ENCODE measurements at places on chromosomes 2 and 18.

- DNase-seq, result no peak
Observed at GRCh38 chr18:51361130-51361860, 163.8 kb upstream of the MEX3C start.

DNA sequence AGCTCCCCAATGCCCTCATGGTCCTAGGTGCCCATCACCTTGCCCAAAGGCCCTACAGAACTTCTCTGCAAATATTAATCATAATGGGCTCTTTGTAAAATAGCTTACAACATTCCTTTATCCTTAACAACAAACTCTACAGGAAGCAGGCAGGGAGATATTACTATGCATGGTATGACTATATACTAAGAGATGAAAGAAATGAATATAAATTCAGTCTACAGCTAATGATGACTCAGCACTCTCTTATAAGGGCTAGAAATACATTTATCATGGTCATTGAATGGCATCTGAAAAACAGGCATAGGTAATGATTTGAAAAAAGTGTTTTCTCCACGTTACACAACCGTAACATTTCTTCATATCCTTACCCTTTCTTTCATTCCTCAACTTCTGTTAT is 254.8 kb upstream of the DSEL start:
- no peak for DNase-seq

DNA sequence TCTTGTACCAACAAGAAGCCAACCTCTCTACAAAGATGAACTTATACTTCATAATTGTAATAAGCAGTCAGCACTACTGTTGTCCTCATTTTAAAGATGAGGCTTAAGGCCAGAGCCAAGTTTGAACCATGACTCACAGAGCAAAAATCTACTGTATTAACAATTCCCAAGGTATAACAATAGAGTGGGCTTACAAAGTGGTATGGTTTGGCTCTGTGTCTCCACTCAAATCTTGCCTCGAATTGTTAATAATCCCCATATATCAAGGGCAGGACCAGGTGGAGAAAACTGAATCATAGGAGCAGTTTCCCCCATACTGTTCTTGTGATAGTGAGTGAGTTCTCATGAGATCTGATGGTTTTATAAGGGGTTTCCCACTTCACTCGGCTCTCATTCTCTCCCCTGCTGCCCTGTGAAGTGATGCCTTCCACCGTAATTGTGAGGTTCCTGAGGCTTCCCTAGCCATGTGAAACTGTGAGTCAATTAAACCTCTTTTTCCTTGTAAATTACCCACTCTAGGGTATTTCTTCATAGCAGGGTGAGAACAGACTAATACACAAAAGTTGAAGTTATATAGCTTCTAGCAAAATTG is 19.5 kb downstream of the MRPL44 start:
- DNase-seq, result no peak

- no peak for DNase-seq
Observed at GRCh38 chr2:54601339-54601738, 122.1 kb upstream of the EML6 start.

DNA sequence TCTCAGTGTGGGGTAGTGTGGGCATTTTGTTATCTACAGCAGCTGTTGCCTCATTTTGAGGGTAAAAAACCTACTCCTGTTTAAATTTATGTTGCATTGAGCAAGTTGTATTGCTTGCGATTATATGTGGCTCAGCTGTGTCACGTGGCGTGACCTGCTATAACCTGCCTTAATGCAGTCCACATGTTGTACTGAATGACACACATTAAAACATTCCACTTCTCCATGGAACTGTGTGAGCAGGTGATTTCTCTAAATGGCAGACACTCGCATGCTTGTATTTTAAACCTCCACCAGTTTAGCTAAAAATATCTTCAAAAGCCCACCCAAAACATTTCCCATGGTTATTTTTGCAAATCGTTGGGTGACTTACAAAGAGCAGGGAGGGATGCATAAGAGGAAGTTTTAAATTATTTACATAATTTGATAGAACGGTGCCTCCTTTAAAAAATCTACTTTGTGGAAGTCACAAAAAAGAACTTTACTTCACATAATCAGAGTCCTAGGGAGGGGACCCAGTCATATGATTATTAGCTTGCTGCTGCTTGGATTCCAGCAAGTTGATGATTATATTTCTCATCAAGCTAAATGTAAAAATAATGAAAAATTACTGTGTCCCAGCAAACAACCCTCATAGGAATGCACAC is 163.3 kb upstream of the ZEB2 start:
- DNase-seq, result no peak

GRCh38 chr2:197399887-197400540 is 34.8 kb downstream of the SF3B1 start:
- no peak for DNase-seq

DNA sequence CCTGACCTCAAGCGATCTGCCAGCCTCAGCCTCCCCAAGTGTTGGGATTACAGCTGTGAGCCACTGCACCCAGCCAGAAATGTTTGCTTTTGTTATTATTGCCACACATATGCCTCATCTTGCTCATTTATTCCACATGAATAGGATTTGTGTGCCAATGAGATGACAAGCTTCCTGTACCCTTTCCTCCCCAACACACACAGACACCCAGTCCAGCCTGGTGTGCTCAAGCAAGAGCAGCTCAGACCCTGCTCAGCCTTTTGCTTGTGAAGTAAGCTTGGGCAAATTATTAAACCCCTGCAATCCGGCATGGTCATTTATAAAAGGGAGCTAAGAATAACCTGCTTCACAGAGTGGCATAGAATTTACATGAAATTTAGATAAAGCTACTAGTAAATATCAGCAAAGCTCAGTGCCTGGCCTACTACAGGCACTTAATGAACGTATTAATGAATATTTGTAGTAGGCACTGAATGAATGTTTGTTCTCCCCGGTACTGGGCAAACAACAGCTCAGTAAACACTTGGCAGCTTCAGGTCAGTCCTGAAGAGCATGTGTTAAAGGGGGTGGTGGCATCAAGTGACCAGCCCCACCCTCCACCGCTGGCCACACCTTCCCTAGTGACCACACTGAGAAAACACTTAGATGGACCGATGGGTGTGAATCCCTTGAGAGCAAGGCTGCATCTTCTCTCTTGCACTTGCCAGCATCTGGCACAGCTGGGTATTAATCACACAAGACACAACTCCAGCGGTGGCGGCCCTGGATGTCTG is 280.2 kb downstream of the SRBD1 start:
- no peak for DNase-seq

- no peak for DNase-seq
Observed at GRCh38 chr2:188452084-188452483, 160.4 kb downstream of the GULP1 start.

GRCh38 chr18:12291690-12292089 is 16.4 kb upstream of the TUBB6 start:
- DNase-seq, result no peak

DNA sequence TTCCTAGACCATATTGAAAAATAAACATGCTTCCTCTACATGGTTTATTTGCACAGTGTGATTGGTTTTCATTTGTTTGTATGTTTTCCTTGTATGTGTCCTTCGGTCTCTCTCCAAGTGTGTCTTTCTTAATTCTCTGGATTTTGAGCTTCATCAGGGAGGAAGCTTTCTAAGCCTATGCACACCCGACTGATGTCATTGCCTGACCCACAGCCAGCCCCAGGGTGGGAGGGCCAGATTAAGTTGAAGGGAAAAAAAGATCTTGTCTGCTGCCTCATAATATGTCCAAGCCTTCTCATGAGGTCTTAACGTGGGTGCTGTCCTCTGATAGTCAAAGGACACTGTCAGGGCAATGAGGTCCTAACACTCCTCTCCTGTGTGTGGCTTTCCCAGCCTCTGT is 115.2 kb downstream of the MARCHF4 start:
- no peak for DNase-seq

DNA sequence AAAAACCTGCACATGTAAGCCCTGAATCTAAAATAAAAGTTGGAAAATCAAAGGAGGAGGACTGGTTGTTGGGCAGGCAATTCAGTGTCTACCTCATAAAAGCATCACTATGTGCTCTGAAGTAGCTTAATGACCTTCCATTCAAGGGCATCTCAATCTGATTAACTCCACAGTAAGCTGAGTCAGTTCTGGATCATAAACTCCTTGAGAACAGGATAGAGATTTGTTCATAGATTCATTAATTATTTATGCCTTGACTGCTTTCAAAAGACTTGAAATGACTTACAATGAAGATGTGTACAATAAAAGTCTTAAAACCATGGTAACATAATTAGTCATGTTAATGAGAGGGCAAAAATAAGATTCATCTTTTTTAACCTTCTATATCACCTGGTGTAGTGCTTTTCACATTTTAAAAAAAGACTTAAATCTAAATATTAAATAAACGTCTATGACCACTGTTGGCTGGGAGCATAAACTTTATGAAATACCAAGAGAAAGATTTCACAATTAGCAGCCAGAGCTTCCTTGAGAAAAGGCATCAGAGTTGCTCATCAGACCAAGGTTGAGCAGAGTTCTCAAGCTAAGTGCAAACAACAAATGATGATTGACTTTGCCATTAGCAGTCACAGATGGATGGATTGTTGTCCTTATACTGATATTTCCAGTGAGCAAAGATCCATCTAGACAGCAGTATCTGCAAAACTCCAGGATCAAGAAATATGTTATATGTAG is 237.3 kb upstream of the THUMPD2 start:
- no peak for DNase-seq

GRCh38 chr2:104321116-104321795 is 532.7 kb upstream of the POU3F3 start:
- DNase-seq, result no peak

GRCh38 chr2:226959418-226959817 is 123.6 kb downstream of the RHBDD1 start:
- no peak for DNase-seq

- DNase-seq, result peak; percentile 55
Observed at GRCh38 chr2:69645031-69645431, 1.5 kb upstream of the AAK1 start.

GRCh38 chr2:159585622-159586021 is 30.7 kb downstream of the BAZ2B start:
- DNase-seq, result no peak

- DNase-seq, result no peak
Observed at GRCh38 chr2:45904267-45904945, 252.9 kb downstream of the PRKCE start.

DNA sequence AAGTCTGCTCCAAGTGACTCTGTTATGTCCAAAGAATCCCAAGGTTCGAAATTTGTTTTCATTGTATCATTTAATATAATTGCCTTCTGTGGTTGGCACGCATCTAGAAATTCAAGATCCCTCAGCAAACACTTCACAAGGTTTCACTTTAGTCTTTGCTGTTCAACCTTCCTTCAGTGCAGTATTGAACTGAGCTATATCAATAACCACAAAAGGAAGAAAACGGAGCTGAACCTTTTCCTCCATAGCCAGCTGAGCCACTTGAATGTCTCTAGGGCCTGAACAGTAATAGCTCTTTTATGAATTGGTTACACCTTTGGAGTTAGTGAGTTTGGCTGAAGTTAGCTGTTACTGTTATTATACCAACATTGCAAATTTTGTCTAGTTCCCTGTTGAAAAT is 357.7 kb upstream of the HNRNPA3 start:
- no peak for DNase-seq

DNA sequence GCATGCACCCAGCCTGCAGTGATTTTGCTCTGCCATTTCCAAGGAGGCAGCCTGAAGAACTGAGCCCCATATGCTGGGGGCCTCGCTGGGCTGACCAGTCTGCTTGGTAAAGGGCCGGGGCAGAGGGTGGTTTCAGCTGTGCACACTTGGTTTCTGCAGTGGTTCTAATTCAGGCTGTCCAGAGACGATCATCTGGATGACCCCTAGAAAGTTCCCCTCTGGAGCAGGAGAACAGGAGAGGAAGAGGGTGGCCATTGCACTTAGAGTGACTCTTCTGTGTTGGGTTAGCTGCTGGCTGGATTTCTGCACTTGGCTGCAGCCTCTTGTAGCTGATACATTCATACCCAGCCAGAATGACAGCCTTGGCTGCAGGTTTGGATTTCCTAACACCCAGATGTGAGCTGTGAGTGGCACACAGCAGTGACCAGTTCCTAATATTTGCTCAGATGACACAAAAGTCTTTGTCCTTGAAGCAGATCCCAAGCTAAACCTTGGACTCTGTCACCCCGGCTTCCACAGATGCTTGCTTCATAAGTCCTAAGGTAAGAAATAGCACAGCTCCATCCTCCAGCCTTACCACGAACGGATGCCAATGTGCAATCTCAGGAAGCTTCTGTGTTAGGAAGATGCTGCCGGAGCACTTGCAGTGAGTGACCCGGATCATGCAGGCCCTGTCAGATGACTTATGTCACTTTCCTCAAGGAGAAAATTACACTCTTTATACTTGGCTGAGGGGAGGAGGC is 105.6 kb downstream of the HNRNPLL start:
- no peak for DNase-seq

DNA sequence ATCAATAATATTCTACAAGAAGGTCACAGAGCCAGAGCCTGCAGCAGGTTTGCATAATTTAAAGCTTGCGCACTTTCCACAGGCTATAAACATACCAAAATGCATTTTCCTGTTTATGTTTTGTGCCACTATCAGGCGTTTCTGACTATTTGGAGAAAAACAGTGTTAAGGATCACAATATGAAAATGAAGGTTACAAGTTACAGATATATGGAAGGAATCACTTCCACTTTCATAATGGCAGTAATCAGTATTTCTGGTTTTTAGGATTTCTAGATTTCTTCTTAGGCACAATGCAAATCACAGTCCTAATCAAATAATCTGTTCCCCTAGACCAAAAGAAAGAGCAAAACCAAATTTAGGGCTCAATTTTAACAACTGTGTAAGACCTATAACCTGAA is 279.5 kb downstream of the NBAS start:
- no peak for DNase-seq

- no peak for DNase-seq
Observed at GRCh38 chr2:161076936-161077335, 83.3 kb upstream of the TANK start.

DNA sequence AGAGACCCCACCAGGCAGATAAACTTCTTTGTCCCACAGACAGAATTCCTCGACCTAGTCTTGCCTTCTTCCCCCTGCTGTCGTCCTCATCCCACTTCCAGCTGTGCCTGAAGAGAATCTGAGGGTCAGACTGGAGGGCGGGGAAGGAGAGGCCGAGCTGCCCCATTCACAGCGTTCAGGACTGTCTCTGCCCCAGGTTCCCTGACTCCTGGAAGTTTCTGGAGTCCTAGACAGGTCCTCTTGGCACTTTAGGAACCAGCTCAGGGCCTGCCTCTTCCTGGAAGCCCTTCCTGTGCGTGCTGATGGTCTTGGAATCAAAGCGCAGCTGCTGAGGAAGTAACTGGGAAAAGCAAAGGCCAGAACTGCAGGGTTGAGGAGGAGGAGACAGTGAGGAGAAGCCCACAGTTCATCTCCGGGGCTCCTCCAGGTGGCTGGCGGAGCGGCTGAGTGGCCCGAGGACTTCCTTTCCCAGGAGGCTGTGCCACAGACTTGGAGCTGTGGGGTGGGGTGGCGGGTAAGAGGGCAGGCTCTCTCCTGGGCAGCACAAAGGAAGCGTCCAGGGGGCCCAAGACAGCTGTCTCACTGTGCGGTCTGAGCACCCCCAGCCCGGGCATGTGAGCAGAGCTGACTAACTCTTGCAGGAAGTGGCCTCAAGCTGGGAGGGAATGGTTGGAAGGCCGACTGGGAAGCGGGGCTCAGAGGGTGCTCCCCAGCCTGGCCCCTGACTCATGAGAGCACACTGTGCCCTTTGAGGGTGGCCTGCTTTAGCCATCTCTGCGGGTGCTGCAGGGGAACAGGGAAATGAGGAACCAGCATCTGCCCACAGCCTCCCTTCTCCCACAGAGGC is 39.5 kb downstream of the SDC1 start:
- DNase-seq, result no peak

GRCh38 chr2:37617119-37617892 is 54.1 kb downstream of the CDC42EP3 start:
- no peak for DNase-seq

Data from CD8-positive, alpha-beta T cell (primary cell).